ENCODE measurements at places on chromosomes 1 and 21.

DNA sequence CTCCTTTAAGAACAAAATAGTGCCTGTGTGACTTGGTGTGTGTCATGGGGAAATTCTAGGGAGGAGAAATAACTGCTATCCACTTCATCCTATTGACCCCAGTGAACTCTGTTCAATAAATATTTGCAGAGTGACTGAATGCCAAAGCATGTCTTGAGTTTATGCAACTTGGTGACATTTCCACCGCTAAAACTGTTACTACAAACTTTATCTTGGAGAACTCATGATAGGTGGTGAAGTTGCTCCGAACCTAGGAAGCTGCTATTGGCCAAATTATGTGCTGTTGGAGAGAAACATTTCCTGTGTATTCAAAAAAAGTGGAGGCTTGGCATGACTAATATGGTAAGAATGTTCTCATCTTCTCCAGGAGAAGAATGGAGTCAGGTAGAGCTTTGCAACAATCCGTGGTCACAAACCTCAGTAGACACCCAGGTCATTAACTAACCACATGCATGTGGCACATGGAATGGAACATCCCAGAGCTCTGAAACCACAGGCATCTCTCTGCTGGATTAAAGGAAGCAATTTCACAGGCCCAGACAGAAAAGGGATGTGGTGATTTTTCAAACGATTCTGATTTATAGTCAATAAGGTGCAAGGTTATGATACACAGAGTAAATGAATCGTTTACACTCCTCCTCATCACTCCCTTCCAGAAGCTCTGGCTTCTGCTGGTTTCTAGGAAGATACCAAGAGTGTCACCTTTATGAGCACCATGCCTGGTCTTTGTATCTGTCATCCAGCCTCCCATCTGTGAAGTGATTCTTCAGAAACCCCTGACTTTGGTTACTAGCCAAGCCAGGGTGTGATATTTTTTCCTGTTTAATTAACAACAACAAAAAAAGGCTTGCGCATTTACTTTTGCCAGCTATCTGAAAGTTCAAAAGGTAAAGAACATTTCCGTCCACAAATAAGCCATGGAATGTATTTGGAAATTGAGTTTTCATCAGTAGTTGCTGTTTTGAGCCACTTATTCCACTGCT lies 361.1 kb downstream of the TGFB2 start:
- DNase-seq, result no peak

- DNase-seq, result no peak
Observed at GRCh38 chr21:42505090-42505726, 8.4 kb upstream of the SLC37A1 start.

DNA sequence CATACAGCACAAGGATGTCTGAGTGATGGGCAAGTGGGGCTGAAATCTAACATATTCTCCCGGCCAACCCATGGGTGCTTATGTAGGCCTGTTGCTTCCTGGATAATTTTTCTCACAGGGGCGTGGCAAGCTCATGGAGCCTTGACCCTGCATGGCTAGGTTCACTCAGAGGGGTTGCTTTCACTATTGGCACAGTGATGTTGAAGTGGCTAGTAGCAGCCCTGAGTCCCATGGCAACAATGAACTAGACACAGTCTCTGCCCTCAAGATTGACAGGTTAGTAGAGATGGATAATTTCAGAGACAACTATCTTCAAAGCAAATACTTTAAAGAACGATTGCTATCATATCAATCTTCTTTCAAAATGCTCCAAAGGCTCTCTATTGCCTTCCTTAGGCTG lies 6.5 kb upstream of the MAB21L3 start:
- no peak for DNase-seq

GRCh38 chr21:15514073-15514946 lies 215.5 kb upstream of the USP25 start:
- DNase-seq, result peak; percentile 24

- no peak for DNase-seq
Observed at GRCh38 chr1:11920239-11920903, 5.9 kb downstream of the KIAA2013 start.

GRCh38 chr1:201499795-201500669 lies 6.9 kb downstream of the CSRP1 start:
- no peak for DNase-seq

DNA sequence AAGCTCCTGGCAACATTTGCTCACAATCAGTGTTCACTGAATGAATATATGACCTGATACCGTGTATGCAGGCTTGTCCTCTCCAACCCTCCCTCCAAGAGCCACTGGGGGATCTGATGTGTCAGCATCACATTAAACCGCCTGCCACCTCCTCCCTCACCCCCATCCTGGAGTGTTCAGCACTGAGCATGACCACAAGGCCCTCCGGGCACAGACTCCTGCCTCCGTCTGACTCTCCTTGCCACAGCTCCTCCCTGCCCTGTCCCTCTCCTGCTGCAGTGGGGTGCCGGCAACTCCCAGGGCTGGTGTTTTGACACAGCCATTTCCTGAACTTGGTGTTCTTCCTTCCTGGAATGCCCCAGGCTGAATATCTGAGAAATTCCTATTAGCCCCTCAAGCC lies 136.7 kb downstream of the FCRL5 start:
- no peak for DNase-seq

DNA sequence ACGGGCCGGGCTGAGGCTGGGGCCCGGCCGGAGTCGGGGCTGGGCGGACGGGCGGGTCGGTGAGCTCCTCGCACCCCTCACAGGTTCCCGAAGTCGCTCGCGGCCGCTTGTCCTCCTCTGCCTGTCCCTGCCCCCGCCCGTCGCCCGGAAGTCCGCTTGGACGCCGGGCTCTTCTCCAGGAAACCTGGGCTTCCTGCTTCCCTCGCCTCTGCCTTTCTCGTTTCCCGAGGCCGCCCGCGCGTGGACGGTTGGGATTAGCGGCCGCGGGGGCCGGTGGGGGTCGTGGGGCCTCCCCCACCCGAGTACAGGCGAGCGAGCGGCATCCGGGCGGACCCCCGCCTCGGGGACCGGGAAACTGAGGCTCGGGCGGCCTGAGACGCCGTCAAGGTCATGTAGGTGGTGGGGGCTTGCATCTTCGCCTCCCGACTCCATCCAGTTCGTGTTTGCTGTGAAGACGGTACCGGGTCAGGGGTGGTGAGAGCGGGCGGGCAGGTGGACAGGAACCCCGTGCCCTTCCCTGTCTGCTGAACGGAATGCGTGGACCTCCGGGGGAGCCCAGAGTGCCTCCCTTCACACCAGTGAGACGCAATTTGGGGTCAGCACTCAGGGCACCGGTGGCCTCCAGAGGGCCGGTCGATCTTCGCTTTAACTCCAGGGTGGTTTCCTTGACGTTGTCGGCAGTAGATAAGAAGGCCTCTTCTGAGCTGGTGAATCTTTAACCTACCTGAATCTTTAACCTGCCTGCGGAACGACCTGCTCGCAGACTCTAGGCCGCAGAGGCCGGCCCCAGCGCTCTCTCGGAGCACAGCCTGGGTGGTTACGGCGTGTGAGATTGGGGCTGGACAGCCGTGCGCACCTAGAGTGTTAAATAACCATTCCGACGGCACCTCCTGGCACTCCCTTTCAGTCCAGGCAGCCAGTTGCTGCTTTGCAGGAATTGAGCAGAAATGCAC lies 686 bp downstream of the ARF1 start:
- DNase-seq, result peak; percentile 36

DNA sequence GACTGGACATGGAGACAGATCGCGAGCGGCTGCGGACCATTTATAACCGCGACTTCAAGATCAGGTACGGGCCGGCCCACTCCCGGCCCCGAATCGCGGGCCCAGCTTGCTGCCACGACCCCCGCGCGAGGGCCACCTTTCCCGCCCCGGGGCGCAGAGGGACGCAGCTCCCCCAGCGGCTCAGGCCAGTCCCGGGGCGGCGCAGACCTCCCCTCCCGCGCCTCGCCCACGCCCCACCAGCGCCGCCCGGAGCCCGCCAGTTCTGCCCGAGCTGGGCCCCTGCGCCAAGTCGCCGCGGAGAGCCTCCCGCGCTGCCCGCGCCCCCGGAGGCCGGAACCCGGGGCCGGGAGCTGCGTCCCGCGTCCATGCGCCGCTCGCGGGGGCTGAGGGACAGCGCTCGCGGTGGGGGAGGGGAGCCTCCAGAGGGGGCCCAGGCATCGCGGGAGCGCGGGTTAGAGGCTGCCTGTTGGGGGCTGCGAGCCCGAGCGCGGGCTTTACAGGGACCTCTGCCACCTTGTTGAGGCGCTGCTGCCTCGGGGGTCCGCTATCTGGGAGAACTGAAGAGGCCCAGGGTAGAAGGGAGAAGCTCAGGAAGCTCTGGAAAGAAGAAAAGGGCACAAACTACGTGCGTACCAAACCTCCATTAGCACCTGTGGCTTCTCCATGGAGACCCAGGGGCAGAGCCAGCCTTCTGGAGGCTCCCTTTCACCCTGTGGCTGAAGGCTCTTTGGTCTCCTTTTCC lies 698 bp downstream of the MOV10 start:
- DNase-seq, result peak; percentile 41

DNA sequence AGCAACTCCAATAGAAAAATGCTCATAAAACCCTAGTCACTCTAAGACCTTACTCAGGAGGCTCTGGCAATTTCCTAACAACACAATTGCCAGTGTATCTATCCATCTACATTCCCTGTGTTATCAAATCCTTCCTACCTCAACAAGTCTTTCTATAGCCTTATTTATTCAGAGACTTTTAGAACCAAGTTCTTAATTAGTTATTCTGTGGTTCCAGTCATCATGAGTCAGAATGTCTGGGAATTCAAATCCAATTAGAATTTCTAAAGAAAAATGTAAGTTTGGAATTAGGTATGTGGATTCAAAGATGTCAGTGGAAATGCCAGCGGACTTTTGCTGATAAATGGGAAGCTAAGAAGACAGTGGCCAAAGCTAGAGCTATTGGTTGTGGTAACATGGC lies 302.6 kb upstream of the C1orf87 start:
- DNase-seq, result no peak

GRCh38 chr1:41313661-41314131 lies 47.5 kb upstream of the FOXO6 start:
- DNase-seq, result no peak

DNA sequence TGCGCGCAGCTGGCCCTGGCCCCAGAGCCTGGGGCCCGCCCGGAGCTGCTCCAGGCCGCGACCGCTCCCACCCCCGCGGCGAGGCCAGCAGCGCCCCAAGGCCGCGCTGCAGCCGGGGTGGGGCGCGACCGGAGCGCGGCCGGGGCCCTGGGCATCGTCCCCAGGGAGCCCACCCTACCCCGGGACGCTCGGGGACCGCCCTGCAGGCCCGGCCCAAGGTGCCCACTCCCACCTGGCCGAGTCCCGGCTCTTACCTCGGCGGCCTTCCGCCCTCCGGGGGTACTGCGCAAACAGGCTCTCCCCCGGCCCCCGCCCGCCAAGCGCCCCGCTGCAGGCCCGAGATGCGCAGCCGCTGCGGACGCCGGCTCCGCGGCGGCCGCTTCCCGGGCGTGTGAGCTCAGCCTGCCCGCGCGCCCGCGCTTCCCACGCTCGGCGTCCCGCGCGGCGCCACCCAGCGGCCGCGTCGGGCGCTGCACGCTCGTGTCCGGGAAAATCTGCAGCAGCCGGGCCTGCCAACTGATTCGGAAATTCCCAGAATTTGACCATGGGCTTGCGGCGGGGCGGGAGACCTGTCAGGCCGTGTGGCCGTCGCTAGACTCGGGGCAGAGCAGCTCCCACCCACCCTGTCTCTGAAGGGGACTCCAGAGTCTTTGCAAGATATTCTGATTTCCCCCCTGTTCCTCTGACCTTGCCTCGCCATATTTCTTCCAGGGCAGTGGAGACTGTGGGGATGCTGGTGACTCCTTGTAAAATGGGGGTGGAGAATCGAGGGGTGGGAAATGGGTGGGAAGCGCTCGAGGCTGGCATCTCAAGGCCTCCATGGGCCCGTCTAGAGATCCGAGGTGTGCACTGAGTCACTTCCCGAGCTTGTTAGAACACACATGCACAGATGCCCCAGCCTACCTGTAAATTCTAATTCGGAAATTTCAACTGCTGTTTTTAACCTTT lies 41.9 kb downstream of the CD34 start:
- DNase-seq, result peak; percentile 53

- no peak for DNase-seq
Observed at GRCh38 chr1:6726253-6726652, 24.6 kb upstream of the DNAJC11 start.

GRCh38 chr1:203296460-203297073 lies 8.8 kb upstream of the BTG2 start:
- no peak for DNase-seq

DNA sequence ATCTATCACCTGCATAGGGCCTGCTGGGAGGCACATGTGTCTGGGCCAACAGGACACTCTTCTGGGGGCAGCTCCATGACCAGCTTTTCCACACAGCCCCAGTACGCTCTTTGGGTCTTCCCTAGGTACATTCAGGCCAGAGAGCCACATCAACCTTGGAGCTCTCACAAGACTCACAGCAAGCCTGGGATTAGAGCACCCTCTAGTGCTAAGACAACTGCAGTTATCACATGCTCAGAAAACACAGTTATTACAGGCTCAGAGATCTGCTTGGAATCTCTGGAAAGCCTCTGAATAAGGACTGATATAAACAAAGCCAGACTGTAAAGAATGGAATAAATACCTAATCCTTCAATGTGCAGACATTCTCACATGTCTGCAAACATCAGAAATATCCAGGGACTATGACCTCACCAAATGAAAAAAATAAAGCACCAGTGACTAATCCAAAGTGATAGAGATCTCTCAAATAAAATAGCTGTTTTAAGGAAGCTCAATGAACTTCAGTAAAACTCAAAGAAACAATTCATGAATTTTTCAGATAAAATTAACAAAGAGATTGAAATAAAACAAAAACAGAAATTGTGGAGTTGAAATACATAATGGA lies 563.9 kb upstream of the NR5A2 start:
- DNase-seq, result no peak

DNA sequence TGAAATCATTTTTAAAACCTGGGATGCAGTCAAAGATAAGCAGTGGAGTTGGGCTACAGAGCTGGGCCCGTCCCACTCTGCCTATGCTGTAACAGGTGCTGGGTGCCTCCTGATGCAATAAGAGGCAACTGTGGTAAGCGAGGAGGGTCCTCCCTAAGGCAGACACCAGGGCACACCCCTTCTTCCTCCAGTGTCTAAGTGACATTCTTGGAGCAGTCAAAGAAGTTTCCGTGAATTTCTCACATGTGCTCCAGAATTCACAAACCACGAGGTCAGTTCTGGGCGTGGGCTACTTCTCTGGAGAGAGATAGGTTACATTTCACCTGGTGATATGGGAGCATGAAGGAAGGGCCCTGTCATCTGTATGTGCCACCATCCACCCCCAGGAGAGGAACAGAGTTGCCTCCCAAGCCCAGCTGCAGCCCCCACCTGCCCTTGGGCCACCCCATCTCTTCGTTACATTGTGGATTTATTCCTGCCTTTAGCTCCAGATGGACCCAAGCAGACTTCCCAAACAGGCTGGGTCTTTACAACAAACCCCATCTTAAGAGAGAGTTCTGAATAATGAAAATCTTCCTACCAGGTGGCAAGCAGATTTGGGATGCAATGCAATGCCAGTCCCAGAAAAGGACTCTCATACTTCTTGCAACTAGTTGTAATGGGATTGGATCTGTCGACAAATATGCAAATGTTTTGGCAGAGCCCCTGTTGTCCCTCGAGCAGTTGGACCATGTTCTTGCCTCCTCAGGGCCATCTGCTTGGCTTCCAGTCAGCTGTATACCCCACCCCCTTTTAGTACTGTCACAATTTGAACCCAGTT lies 82.5 kb upstream of the CNTN2 start:
- DNase-seq, result no peak

- DNase-seq, result no peak
Observed at GRCh38 chr21:40373761-40374160, 473.2 kb downstream of the DSCAM start.

GRCh38 chr21:46286648-46287002 lies 483 bp downstream of the YBEY start:
- no peak for DNase-seq
